ENCODE measurements at places on chromosomes 12 and 14.
A peak's percentile ranks its signal among the peaks of the same experiment; 100 is the strongest.

DNA sequence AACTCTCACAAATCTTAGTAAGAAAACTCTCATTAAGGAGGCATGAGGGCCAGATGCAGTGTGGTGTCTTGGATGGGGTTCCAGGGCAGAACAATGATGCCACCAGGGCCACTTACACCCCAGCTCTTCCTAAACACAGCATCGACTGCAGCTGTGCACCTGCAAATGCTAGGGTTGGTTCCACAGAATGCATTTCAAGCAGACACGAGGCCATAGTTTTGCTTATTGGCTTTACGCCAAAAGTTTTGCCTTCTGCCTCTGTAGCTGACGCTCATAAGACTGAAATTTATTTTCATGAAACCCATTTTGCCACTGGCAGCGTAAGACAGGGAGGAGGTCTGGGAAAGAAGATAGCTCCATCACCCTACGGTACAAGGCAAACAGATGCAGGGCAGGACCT lies 179.0 kb downstream of the RIMBP2 start:
- DNase-seq = no peak

GRCh38 chr12:32952681-32953080 lies 56.1 kb upstream of the PKP2 start:
- no peak for DNase-seq

GRCh38 chr12:57722716-57723629 lies 15.6 kb downstream of the AGAP2 start:
- DNase-seq = peak; percentile 72

DNA sequence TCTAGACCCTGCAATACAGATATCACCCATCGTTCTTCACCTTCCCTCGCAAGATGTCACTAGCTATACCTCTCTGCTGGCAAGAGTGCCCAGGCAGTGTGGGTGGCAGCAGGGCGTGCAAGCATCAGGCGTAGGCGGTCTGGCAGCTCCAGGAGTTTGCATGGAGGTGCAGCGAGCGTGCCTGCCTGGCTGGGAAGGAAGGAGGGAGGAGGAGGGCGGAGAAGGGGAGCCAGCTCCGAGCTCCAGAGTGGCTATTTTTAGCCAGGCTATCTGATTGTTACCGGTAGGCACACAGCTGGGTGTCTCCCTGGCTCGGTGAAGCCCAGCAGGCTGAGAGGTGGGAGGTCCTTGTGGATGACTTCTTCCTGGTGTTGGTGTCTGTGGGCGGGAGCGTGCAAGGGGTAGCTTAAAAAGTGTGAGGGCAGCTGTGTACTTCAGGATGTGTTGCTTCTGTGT lies 6.2 kb downstream of the FOXJ2 start:
- no peak for DNase-seq

- no peak for DNase-seq
Observed at GRCh38 chr12:113939867-113940266, 26.3 kb downstream of the RBM19 start.

DNA sequence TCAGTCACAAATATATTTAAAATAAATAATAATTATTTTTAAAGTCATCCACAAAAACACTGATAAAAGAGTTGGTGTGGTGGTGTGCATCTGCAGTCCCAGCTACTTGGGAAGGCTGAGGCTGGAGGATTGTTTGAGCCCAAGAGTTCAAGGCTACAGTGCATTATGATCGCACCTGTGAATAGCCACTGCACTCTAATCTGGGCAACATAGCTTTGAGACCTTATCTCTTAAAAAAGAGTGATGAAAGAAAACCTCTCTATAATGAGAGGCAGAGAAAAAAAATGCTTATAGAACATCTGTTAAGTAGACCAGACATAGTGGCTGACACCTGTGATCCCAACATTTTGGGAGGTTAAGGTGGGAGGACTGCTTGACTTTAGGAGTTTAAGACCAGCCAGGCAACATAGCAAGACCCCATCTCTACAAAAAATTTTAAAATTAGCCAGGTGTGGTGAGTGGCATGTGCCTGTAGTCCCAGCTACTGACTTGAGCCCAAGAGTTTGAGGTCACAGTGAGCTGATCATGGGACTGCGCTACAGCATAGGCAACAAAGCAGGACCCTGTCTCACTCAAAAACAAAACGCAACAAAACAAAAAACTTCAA lies 50.5 kb downstream of the RALGAPA1 start:
- DNase-seq = no peak

GRCh38 chr14:92585981-92586937 lies 72.7 kb downstream of the RIN3 start:
- peak; percentile 88 for DNase-seq

DNA sequence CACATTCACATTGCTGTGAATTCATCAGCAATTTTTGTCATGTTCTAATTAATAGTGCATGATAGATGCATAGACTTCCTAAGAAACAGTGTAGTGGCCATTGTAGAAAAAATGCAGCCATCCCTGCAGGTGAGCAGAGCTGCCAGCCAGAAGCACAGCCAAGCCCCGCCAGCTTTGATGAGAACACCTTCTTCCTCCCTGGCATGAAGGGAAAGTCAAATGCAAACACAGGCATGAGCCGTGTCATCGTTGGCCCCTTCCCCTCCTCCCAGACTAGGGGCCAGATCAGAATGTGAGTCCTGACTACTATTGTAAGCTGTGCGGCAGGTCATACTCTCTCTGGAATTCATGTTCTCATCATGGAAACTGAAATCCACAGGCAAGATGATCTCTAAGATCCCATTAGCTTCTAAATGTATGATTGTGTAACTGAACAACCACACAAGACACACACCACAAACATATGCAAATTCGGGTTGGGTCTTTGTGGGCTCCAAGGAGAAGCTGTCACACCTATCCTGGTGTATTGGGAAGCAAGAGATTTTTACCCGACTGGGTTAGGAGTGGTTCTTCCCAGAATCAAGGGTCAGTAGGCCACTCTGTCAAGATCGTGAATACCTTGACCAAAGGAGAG lies 2.8 kb upstream of the AQP2 start:
- peak; percentile 64 for DNase-seq

DNA sequence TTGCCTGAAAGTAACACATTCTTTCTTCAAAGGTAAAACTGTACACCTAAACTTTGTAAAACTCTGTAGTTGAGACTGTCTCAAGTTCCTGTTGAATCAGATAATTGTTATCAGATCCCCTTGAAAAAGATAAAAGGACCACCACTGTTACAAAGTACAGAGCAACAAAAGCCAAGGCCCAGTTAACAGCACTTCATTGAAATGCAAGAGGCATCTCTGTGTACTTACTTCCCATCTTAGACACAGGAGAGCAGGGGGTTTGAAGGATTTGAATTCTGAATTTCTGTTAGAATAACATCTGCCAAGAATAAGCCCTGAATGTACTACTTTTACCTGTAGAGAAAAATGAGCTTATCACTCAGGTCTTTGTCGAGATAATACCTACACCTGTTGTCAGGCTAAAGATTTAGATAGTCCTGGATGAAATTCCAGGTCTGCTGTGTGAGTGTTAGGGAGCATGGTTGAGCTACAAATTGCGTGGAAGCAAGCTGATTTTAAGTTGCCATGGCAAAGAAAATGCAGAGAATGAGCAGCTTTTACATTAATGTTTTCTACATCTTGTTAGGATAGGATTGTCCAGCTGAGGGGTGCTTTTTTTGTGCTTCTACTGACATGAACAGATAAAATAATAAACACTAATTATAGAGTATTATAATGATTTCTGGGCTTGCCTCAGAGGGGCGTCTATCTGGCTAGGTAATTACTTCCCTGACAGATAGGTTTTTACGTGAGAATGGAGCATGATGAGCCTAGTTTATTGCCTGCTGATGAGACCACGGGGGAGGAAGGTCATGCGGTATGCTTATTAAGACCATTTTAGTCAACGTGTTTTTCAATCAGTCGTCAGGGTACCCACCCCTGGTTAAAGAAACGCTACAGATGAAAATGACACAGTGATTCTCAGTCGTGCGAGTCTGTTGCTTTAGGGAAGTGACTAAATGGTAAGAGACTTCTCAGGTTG lies 309.2 kb downstream of the PAWR start:
- no peak for DNase-seq

GRCh38 chr12:106152334-106152733 lies 13.6 kb upstream of the NUAK1 start:
- DNase-seq = no peak

DNA sequence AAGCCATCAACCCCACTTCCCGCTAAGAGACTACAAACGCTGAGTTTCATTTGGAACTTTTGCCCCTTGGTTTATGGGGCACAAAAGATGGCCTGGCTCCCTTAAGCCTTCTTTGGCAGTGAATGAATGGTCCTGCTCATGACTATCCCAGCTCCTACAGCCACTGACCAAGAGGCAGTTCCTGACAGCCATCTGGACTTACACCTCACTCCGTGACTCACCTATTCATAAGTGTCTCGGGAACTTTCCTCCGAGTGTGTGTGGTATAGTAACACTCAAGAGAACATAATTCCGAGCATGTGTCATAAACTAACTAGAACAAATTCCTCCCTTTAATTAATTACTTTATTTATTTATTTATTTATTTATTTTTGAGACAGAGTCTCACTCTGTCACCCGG lies 51.9 kb upstream of the NUDT4 start:
- no peak for DNase-seq

- DNase-seq = no peak
Observed at GRCh38 chr12:76031081-76031413, 529 bp downstream of the PHLDA1 start.

DNA sequence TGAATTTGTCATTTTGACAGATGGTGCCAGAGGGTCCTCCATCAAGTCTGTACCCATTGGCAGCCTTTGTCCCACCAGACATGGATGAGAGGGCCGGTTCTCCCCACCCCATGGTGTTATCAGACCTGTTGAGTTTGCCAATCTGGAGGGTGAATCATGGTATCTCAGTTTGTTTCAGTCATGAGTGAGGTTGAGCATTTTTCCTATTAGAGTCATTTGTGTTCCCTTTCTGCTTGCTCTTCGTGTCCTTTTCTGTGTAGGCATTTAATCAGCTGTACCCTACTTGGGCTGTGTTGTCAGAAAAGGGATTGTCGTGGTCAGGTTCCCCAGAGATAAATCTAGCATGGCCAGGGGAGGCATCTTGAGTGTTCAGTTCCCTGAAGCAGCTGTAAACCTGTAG lies 30.5 kb downstream of the SLC24A4 start:
- DNase-seq = no peak

- no peak for DNase-seq
Observed at GRCh38 chr12:51000245-51000644, 25.9 kb downstream of the SLC11A2 start.

DNA sequence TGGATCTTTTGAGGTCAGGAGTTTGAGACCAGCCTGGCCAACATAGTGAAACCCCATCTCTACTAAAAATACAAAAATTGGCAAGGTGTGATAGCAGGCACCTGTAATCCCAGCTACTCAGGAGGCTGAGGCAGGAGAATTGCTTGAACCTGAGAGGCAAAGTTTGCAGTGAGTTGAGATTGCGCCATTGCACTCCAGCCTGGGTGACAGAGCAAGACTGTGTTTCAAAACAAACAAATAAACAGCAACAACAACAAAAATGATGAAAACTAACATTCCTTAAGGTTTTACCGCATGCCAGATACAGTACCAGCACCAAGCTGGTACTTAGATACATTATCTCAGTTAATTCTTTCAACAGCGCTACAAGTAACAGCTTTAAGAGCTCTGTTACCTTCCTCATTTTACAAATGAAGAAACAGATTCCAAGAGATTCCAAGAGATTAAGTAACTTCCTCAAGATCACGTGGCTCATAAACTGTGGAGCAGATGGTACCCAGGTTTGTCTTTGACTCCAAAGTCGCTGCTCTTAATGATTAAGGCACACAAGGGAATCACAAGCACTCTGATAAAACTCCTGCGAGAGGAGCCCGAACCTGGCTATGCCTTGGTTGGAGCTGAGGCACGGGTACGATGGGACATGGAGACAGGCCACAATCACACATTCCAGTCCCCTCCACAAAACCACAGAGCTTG lies 17.7 kb upstream of the PLEK2 start:
- peak; percentile 7 for DNase-seq

DNA sequence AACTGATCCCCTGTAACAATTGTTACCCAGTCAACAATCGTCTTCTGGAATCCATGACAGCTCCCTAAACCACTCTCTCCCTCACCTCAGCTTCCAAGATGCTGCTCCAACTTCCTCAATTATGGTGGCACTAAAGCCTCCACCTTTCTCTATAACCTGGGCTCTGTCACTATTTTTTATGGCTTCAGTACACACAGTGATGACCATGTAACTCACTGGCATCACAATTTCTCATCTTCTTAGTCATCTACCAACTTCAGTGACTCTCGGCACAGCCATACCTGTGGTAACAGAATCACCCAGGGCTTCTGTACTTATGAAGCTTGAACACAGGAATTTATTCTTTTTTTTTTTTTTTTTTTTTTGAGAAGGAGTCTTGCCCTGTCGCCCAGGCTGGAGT lies 32.0 kb upstream of the NPAS3 start:
- DNase-seq = no peak

GRCh38 chr12:32140877-32141276 lies 34.2 kb downstream of the BICD1 start:
- no peak for DNase-seq

- DNase-seq = no peak
Observed at GRCh38 chr14:50936016-50936340, 8.3 kb downstream of the PYGL start.

GRCh38 chr12:16300736-16301135 lies 23.3 kb upstream of the SLC15A5 start:
- DNase-seq = no peak

- DNase-seq = no peak
Observed at GRCh38 chr12:107296681-107297089, 203.3 kb upstream of the CRY1 start.

GRCh38 chr12:131570596-131570995 lies 140.3 kb upstream of the SFSWAP start:
- peak; percentile 64 for DNase-seq

DNA sequence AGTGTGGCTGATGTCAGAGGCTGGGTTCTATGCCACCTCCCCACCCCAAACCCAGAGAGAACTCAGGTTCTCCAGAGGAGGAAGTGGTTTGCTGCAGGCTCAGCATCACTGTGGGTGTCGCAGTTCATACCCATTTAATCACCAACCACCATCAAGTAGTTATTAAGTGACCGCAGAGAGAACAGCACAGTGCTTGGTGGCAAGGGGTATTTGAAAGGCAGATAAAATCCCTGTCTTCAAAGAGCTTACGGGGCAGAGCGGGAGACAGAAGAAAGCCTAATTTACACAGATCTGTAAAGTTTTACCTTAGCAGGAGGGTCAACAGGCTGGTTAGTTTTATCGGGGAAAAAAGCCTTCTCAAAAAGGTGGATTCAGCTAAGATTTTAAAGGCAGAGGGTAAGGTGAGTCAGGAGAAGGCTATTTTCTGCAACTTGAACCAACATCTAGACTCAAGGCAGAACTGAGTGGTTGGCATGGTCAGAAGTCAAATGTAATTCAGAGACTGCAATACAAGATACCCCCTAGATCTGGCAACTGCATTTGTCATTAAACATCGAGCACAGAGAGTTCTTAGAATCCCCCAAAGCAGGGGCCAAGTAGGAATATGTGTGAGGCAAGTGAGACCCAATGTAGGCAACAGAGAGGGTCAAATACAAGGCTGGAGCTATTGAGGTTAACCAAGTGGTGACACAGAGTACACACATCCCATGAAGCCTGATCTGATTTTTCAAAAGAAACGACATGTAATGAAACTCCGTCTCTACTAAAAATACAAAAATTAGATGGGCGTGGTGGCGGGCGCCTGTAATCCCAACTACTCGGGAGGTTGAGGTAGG lies 13.2 kb downstream of the PXN start:
- DNase-seq = no peak

GRCh38 chr14:30410986-30411385 lies 148.0 kb upstream of the G2E3 start:
- DNase-seq = no peak

Data from posterior vena cava (tissue), 2 donors.